BJ (cell line): ENCODE measurements at places on chromosomes 2 and 18.

DNA sequence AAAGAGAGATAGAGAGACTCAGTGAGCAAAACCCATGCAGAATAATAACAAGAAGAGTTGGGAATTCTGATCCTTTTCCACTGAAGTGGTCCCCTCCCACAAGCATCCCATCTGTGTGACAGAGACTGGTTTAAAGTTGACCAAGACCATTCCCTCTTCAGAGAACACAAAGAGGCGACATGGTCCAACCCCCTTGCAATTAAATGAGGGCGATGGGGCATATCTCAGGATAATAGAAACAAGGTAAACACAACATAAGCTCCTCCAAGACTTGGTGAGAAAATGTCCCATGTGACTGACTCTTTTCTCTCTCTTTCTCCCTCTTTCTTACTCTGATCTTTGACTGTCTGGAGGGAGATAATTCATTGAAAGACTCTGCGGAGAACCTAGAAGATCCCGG lies 526.7 kb downstream of the SOX11 start:
- DNase-seq = no peak

- DNase-seq = no peak
Observed at GRCh38 chr18:35484034-35484433, 13.7 kb downstream of the INO80C start.

DNA sequence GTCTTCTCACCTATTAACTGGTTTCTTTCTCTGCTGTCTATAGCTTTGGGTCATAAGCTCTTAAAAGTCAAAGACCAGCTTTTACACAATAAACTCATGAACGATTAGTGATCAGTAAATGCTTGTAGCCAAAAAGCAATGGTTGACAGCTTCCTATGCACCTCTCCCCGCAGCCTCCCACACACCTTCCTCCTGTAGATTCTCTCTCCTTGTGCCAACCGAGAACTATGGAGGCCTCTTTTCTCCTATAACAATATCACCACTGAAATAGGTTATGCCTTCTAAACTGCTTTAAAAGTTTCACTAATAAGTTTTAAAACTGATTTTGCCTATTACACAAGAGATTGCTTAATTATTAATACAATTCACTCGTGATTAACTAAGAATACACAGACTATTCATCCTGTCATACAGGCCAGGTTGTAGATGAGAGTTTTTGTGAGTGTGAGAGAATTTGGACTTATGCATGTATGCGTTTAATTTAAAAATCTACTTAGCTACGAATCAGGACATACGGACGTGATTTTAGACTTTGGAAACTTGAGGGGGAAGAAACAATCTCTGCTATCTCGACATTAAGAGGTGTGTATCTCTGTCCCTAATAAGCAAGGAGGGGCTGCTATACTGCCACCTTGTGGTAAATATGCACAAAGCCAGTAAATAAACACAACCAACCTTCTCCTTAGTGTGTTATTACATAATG lies 229.1 kb upstream of the RBBP8 start:
- no peak for DNase-seq

DNA sequence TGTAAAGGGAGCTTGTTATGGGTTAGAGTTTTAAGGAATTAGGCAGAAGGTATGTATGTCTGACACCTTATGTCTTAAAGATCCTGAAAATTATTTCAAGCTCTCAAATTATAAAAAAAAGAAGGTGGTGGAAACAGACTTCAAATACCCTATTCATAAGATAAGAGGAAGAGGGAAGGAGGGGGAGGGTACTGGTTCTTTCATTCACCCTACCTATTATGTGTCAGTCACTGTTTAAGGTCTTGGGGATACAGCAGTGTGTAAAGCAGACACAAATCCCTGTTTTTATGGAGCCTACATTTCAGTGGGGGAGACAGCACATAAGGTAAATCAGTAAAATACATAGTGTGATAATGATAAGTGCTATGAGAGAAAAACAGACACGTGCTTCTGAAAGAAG lies 184.4 kb downstream of the FHOD3 start:
- DNase-seq = no peak

GRCh38 chr2:120700659-120701058 lies 35.0 kb upstream of the GLI2 start:
- DNase-seq = no peak

DNA sequence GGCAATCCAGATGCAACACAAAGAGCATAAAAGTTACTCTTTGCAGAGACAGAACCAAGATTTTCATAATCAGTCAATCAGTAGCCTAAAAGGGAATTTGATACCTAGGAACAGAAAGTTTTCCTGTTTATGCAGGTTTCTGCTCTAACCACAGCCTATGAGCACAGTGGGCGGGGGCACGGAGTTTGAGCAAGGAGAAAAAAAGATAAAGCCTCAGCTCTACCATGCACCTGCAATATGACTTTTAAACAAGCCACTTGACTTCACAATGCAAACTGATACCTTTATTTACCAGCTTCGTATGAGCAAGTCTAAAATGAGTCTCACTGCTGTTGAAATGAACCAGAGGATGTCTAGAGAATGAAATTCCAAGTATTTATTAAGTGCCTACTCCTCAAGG lies 5.6 kb upstream of the LRATD1 start:
- DNase-seq = no peak

- no peak for DNase-seq
Observed at GRCh38 chr2:96547731-96548171, 11.2 kb downstream of the ARID5A start.

- no peak for DNase-seq
Observed at GRCh38 chr2:170465241-170465640, 249.9 kb upstream of the SP5 start.

- DNase-seq = no peak
Observed at GRCh38 chr18:42174909-42175308, 219.9 kb downstream of the PIK3C3 start.

GRCh38 chr18:23890589-23890988 lies 124.0 kb upstream of the TTC39C start:
- DNase-seq = peak; percentile 49

- peak; percentile 47 for DNase-seq
Observed at GRCh38 chr18:25503567-25504081, 151.7 kb upstream of the ZNF521 start.

GRCh38 chr2:177806025-177806424 lies 266.6 kb downstream of the PDE11A start:
- no peak for DNase-seq

DNA sequence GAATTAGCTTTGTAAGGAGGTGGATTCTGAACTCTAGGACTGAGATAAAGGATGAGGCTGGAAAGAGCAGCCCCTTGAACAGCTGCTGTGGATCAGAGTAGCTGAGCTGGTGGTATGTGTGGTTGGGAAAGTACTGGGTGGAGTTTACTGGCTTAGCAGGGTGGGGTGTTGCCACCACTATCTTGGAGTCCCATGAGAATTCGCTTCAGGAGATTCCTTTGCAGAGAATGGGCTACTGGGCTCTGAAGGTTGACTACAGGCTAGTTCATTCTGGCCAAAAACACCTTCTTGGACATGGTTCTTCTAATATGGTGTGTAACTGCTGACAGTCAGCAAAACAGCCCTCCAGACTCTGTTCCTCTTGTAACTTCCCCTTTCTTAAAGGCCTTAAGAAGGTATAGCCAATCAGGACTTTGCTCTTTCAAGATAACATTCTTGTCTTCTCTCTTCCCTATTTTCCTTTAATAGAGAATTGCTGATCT lies 52.7 kb downstream of the TET3 start:
- no peak for DNase-seq

GRCh38 chr2:52260904-52261303 lies 1229.0 kb upstream of the NRXN1 start:
- no peak for DNase-seq

- no peak for DNase-seq
Observed at GRCh38 chr18:57864615-57865121, 61.6 kb upstream of the ATP8B1 start.

DNA sequence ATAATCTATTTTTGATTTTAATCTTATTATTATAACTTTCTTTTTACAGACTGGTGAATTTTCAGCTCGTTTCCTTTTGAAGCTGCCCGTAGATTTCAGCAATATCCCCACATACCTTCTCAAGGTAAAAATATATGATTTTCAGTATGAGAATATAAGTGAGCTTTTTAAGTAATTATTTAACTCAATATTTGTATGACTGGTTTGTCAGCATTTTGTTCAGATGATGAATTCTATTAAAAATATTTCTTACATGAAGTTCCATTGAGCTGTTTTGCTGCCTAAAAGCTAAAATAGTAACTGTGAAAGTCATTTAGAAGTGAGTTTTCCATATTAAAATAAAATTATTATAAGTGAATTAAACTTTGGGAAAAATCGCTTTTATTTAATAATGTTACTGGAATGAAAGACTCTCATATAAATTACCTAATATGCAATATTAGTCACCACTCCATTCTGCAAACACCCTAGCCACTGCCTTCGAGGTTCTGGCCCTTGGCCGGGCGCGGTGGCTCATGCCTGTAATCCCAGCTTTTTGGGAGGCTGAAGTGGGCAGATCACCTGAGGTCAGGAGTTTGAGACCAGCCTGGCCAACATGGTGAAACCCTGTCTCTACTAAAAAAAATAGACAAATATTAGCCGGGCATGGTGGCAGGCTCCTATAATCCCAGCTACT lies 155.3 kb downstream of the BABAM2 start:
- no peak for DNase-seq

- DNase-seq = no peak
Observed at GRCh38 chr18:50523165-50523564, 36.7 kb upstream of the MAPK4 start.

- DNase-seq = no peak
Observed at GRCh38 chr2:82246220-82246775, 1941.7 kb upstream of the LRRTM1 start.

GRCh38 chr18:49486953-49487710 lies at the start of gene C18orf32:
TSS of gene C18orf32 (minus strand) at chr18:49487234. CDS start at chr18:49483748, 3,486 bp downstream.
- peak; percentile 57 for DNase-seq

DNA sequence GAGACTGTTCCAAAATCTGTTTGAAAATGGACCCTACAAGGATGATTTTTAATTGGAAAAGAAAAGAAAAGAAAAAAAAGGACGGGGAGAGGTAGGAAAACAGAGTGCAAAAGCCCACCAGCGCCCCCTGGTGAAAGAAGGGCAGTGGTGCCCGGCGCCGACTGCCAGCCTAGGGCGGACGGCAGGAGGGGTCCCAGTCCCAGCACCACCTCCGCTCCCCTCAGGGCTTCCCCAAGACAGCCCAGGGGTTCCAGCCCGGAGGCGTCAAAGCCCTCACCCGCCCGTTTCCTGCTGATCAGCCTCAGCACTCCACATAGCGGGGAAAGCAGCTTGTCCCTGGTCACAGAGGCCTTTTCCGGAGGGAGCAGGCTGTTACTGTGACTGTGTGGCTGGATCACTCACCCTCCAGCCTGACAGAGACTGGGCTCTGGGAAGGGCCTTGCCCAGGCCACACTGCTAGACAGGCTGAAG lies 213.9 kb downstream of the TFCP2L1 start:
- no peak for DNase-seq

DNA sequence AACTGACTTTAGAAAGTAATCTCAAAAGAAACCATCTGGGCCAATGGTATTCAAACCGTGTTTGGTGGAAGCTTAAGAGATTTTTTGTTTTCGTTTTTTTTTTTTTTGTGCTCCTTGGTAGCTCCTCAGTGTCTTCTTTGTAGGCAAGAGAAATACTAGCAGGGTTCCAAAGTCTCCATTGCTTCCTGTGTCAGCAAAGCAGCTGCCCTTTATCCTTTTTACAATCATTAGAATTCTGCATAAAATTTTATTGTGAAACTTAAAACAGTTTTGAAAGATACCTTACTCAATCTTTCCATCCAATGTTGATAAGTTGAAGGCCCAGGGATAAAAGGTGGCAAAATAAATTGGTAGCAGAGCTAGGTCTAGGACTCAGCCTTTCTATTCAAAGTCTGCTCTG lies 479 bp downstream of the IL1F10 start:
- DNase-seq = no peak

DNA sequence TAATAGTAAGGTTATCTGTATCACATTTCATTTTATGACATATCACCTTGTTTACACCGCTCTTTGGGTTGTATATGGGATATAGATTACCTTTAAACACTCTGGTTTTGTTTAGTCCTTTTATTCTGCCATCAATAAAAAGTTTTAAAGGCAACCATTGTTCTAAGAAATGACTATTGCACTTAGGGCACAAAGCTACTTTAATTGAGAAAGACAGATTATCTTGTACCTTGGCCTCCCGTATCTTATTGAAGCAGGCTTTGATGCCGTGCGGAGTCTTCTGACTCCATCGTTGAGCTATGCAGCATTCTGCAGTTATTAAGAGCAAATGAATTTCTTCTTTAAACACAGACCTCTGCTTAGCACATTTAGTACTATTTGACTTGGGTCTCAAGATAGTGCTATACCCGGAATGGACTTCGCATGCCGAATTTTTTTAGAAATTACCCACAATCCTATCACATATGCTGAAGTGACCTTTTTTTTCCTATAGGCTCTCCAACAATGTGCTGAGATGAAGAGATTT lies 16.7 kb downstream of the PKDCC start:
- no peak for DNase-seq

DNA sequence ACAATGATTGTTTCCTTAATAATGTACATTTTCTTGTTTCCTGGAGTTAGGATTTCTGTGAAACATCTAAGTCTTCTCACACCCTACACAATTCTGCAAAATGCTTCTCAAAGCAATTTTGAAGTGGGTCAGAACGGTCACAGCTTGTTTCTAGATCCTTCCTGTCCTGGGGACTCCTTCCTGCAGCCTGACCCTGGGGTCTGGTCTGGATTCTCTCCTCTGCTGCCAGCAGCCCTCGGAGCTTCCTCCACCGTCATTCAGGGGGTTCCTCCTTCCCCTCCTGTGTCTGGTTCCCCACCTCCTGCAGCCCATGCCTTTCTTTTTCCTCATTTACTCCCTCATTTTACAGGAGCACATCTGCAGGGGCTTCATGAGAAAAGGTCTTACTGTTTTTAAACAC lies 322.1 kb downstream of the AGPS start:
- no peak for DNase-seq

GRCh38 chr2:121860033-121860757 lies 104.7 kb downstream of the TSN start:
- peak; percentile 86 for DNase-seq

GRCh38 chr18:55289775-55290174 lies 298.2 kb downstream of the TCF4 start:
- DNase-seq = no peak

DNA sequence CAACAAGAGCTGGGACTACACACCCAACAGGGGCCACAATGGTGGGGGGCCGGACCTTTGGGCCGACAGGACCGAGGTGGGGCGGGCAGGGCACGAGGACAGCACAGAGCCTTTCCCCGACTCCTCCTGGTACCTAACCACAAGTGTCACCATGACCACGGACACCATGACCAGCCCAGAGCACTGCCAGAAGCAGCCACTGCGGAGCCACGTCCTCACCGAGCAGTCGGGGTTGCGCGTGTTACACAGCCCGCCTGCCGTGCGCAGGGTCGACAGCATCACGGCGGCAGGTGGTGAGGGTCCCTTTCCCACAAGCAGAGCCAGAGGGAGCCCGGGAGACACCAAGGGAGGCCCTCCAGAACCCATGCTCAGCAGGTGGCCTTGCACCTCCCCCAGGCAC lies 119.5 kb downstream of the MTCL1 start:
- DNase-seq = no peak

- no peak for DNase-seq
Observed at GRCh38 chr2:32743480-32744236, 115.8 kb downstream of the TTC27 start.

DNA sequence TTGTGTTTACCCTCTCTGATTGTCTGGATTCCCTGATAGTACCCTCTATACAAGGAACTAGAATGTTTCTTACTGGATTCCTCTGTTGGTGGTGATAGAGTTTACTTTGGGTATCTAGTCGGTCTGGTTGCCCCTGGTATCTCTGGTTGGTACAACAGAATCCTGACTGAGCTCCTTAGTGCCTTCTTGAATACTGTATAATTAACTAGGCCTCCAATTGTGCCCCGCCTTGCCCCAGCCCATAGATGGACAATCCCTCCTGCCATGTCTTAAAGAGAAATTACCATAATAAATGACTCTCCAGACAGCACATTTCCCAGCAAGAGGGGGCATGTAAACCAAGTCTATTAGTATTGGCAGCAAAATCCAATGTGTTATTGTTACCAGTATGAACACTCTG lies 2.3 kb downstream of the SCN1A start:
- no peak for DNase-seq
